ENCODE measurements at places on chromosomes 2 and 18.

GRCh38 chr2:169095621-169096105 is 26.3 kb downstream of the DHRS9 start:
- DNase-seq = no peak

- no peak for DNase-seq
These were observed 91.3 kb downstream of the MEIS1 start for GRCh38 chr2:66526180-66526579.

GRCh38 chr18:2027756-2028155 is 543.5 kb downstream of the METTL4 start:
- no peak for DNase-seq

- no peak for DNase-seq
These were observed 96.0 kb downstream of the RHOB start for GRCh38 chr2:20542746-20543468.
